ENCODE measurements at places on chromosomes 2 and 18.

DNA sequence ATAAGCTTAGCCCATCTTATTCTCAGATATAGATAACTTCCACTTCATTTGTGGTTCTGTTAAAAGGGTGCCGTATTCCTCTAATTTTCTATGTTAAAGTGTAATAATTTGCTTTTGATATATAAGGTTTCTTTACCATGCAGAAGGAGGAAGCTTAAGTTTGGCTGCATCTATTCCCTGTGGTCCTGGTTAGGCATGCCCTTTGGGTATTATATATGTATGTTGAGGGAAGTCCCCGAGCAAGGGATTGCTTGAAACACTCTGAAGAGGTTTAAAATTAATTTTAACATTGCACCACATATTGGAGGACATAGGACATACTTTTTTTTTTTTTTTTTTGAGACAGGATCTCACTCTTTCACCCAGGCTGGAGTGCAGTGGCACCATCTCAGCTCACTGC, 16.9 kb upstream of the MYO1B start:
- no peak for DNase-seq

GRCh38 chr2:161032635-161033034, 127.6 kb upstream of the TANK start:
- DNase-seq = no peak

- no peak for DNase-seq
Measured at GRCh38 chr2:204026294-204026693, 89.7 kb downstream of the ICOS start.

DNA sequence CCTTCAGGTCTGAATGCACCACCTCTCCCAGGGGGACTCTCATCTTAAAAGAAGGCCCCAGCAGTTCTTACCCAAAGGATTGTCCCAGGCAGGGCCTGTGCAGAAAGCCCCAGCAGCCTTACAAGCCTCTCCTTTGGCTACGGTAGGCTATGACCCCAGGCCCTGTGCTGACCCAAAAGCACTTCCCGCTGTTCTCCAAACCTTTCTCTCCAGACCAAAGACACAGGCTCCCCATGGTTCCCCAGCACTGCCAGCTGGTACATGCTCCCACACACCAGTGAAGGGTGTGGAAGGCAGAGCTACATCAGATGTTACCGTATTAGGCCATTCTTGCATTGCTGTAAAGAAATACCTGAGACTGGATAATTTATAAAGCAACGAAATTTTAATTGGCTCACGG, 35.4 kb downstream of the LBH start:
- DNase-seq = no peak

DNA sequence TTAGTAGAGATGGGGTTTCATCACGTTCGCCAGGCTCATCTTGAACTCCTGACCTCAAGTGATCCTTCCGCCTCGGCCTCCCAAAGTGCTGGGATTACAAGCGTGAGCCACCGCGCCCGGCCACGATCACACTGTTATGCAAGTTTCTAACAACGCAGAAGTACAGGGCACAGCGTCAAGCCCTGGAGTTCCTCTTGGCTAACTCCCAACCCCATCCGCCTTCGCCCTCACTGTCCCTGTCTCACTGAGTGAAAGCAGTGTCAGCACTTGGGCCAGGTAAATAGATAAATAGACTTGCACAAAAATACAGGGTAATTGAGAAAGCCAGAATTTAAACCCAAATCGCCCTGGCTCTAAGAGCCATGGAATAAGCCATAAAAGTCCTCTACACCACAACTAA, 111.7 kb downstream of the ACVR1 start:
- DNase-seq = no peak

- DNase-seq = no peak
Measured at GRCh38 chr2:219125225-219125885, 35.3 kb downstream of the NHEJ1 start.

- no peak for DNase-seq
Measured at GRCh38 chr18:58995663-58996062, 131.0 kb downstream of the ZNF532 start.

DNA sequence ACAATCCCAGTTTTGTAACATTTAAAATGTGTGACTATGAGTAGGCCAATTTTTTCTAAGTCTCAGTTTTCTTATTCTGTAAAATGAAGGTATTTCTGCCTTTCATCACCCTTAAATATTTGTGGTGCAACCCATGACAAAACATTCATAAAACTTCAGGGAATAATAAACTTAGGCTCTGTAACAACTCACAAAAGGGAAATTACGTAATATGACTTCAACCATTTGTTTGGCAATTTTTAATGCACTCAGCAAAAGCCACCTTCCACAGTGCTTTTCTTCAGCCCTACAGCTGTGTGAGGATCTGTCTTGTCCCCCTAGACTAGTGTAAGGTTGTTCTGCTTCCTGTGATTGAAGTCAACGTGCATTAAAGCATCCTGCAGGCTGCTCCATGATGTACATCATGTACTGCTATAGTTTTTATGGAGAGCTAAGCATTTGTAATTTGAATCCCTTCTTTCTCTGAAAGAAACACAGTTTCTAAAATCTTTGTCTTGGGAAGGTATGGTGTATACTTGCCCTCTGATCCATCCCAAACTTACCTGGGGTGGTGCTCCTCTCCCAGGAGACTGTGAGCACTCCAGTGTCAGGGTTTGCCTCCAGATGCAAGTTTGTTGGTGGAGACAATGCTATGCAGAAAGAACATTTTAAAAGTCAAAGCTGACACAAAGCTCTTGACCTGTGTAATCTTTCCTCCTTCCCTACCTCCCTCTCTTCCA, 39.1 kb downstream of the FN1 start:
- no peak for DNase-seq

- no peak for DNase-seq
Measured at GRCh38 chr2:31413025-31413424, 1.5 kb downstream of the XDH start.

- DNase-seq = no peak
Measured at GRCh38 chr2:178335230-178335629, 115.7 kb downstream of the PRKRA start.

- DNase-seq = no peak
Measured at GRCh38 chr2:220033546-220033945, 406.1 kb downstream of the SLC4A3 start.

- no peak for DNase-seq
Measured at GRCh38 chr2:241454837-241455485, 53.4 kb downstream of the STK25 start.

- DNase-seq = no peak
Measured at GRCh38 chr2:118921646-118922045, 20.3 kb upstream of the MARCO start.

- DNase-seq = no peak
Measured at GRCh38 chr2:198045227-198045626, 240.8 kb downstream of the PLCL1 start.

GRCh38 chr2:130169896-130170295, 11.5 kb downstream of the SMPD4 start:
- DNase-seq = no peak

- DNase-seq = peak; percentile 66
Measured at GRCh38 chr2:44707945-44708660, 233.4 kb upstream of the SIX3 start.

- DNase-seq = peak; percentile 81
Measured at GRCh38 chr2:239195318-239195871, 205.4 kb downstream of the HDAC4 start.

- no peak for DNase-seq
Measured at GRCh38 chr2:71613953-71614925, 160.9 kb downstream of the DYSF start.

DNA sequence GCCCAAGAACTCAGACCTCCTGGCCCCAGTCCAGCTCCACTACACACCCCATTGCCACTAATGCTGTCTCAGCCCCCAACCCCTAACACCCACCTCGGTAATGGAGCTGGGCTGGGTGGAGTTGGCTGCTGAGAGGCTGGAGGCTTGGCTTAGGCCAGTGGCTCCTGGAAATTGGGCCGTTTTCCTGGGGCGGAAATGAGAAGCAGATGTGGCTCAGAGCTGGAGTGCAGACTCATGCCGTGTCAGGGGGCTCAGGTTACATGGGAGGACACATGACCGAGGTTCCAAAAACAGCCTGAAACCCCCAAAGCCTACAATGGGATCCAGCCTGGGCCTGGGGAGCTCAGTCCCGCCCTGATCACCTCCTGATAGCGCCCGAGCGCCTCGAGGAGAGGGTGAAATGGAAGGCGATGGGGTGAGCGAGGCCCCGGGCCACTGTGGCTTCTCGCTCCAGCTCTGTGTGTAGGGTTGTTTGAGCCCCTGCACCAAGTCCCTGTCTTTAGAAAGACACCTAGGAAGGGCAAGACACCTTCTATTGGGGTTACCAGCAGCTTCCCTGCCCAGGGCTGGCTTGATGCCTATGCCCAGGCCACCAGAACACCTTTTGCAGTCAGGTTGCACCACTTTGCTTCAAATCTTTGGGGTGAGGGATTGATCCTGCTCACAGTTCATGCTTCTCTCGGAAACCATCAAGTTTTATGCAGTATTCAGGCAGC, 175.7 kb upstream of the HAAO start:
- DNase-seq = no peak

- DNase-seq = no peak
Measured at GRCh38 chr2:239535413-239536144, 134.8 kb upstream of the HDAC4 start.

DNA sequence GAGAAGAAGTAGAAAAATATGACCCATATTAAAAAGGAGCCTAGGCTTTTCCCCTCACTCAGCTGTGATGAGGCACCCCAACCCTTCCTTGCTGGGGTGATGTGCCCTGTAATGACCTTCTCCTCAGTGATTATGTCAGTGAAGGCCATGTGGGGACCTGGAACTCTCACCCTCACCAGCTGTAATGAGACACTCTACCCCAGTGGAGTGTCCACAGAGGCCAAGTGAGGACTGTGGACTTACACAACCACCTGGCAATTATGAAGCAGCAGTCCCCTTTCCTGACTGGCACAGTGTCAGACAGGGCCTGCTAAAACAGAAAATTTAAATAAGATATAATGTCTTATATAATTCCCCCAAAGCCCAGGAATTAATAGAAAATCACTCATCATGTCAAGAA, 54.2 kb downstream of the SEMA4F start:
- no peak for DNase-seq

DNA sequence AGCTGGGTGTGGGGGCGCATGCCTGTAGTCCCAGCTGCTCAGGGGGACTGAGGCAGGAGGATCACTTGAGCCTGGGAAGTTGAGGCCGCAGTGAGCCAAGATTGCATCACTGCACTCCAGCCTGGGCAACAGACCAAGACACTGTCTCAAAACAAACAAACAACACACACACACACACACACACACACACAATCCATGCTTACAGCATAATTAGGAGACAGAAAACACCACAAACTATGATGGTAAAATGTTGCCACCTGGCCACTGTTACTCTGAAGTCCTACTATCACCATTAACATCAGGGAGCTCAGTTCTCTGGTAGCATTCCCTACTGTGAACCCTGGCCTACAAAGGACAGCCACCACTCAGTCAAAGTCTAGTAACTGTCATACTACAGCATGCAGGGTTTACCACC, 18.3 kb downstream of the DNPEP start:
- DNase-seq = no peak

DNA sequence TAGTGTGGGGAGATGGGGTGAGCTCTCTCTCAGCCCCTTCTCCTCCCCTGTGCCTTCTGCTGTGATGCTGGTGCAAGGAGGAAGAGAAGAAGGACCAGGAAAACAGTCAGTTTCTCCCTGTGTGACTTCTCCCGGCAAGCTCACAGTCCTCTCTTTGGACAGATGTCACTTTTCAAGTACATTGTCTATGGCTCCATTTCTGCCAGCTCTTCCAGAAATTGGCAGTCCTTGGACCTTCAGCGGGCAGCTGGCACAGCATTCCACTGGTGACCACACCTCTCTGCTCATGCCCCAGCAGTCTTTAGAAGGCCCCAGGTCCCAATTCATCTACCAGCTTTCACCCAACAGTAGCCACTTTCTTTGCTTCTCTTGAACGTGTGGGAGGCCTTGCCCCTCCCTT, 63.9 kb downstream of the AOX1 start:
- no peak for DNase-seq

DNA sequence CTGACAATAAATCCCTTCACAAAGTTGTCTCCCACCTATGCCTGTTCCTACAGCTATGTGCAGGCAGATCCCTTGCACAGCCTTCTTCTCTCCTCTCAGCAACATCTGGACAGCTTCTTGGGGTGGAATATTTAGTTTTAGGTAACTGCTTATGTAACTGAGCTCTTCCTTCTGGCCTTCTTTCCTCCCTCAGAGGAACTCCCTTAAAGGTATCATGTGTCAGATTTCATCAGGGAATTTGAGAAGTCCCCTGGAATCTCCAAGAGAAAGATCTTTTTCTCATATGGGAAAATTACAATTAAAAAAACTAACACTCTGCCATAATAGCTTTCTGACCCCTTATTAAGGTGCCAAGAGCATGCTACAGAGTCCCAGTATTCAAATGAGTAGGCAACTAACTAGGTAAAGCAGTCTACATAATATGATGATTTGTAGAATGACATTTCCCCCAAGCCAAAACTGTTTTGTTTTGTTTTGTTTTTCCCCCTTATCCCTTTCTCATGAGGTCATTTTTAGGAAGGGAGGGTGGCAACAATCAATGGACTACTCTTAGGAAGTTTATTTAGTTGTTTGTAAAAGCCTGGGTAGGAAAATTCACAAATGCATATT, 2.4 kb downstream of the TMEM200C start:
- DNase-seq = no peak

DNA sequence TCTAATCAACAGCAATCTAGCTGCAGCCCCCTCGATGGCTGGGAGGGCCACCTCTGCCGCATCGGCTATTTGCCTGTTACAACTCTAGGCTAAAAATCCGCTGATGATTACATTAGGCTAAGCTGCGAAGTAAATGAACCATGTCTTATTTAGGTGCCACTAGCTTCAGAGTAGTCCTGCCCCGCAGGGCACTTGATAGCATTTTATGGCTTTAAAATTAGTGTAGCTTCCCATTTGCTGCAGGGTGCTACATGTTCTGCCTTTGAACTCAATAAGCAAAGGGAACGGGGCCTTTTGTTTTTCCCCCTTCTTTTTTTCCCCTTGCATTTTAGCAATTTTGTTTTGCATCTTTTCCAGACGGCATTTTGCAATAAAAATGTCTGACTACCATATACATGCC, 270.2 kb downstream of the GBX2 start:
- no peak for DNase-seq

- no peak for DNase-seq
Measured at GRCh38 chr18:49368161-49368875, 92.1 kb downstream of the DYM start.

DNA sequence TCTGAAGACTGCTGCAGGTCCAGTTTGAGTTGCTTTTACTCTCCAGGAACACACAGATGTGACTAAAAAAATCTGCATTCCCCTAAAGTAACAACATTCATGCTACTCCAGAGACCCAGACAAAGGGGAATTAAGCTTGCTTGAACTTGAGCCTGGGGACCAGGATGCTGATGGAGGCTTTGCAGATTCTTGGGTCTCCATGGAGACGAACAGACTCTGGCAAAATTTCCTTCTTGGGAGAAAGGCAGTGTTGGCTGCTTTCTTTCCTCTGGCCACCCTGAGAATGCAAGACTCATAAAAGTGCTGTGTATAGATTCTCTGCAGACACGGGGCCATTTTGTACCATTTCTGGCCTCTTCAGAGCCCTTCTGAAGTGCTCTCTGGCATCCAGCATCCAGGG, 112.0 kb downstream of the ACTR3 start:
- DNase-seq = no peak

GRCh38 chr2:200272320-200272719, 34.2 kb upstream of the SPATS2L start:
- no peak for DNase-seq

- no peak for DNase-seq
Measured at GRCh38 chr2:144520756-144521487, 1.0 kb upstream of the ZEB2 start.
